ENCODE measurements at places on chromosomes 1 and 21.
A peak's percentile ranks its signal among the peaks of the same experiment; 100 is the strongest.

GRCh38 chr21:32772281-32773047 lies 909 bp upstream of the PAXBP1 start:
- DNase-seq = no peak

DNA sequence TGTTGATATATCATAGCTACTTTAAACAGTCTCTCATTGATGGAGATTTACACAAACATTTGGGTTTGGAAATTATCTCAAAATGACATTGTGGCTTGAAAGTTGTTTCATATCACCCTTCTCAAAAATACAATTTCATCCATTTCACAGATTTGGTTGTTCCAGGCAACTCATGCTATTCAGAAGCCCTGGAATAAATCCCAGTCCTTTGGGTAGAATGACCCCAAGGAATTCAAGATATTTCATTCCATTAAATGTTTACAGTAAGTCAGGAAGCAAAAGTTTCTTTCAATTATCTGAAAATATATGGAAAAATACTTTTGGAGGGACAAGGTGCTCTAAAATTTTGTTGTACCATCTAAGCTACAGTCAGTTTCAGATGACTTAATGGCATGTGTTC lies 27.1 kb downstream of the MPZL1 start:
- DNase-seq = no peak

GRCh38 chr1:186404454-186405051 lies 28.9 kb downstream of the ODR4 start:
- peak; percentile 29 for DNase-seq

- DNase-seq = no peak
These were observed 2.6 kb upstream of the TSPAN1 start for GRCh38 chr1:46172321-46172720.

All from SK-N-DZ (cell line).